T-cell (primary cell): ENCODE measurements at places on chromosomes 5 and 9. TPM values are rescaled to one million over a fixed set of nuclear protein-coding genes. Genes with fewer than 3 reads are reported as not detected.

Gene SLC46A2
- not detected for total RNA-seq

Gene PCDHGA9
- total RNA-seq = not detected

Gene HRH2
- 2.9 TPM for total RNA-seq

Gene ZDHHC11
- 7.2 TPM for total RNA-seq

Gene DOCK8
- total RNA-seq = 231 TPM

Gene CDH18
- not detected for total RNA-seq

Gene GPX3
- not detected for total RNA-seq
